Activated CD4-positive, alpha-beta T cell treated with anti-CD3 and anti-CD28 coated beads, Interleukin-2, amount 50 U/mL, for 1 hour (primary cell): ENCODE measurements at places on chromosomes 11 and 22.

- DNase-seq: no peak
These were observed 56.2 kb downstream of the SOX6 start for GRCh38 chr11:16299884-16300782.

- DNase-seq: peak; percentile 66
These were observed at the start of gene CD6 for GRCh38 chr11:60971520-60971919. Gene CD6, plus strand, starts transcription at chr11:60971680. Its CDS starts 186 bp downstream, at chr11:60971866.

DNA sequence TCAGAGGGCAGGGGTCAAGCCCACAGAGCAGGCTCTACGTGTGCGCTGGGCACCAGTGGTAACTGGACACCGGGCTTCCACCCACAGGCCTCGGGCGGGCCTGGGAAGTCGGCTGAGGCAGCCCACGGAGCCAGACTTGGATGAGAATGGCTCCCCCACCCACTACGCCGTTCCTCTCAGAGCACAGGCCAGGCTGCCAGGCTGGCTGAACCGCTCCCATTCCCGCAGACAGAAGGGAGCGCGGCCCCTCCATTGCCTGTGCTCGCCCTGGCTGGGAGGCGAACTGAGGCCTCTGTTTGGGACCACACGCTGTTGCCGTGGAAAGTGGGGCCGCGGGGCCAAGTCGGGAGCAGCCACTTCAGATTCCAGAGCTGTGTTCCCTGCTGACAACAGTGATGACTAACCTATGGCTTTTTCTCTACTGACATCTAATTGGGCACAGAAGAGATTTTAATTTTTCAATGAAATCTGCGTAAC lies 63.9 kb downstream of the MYH9 start:
- no peak for DNase-seq

DNA sequence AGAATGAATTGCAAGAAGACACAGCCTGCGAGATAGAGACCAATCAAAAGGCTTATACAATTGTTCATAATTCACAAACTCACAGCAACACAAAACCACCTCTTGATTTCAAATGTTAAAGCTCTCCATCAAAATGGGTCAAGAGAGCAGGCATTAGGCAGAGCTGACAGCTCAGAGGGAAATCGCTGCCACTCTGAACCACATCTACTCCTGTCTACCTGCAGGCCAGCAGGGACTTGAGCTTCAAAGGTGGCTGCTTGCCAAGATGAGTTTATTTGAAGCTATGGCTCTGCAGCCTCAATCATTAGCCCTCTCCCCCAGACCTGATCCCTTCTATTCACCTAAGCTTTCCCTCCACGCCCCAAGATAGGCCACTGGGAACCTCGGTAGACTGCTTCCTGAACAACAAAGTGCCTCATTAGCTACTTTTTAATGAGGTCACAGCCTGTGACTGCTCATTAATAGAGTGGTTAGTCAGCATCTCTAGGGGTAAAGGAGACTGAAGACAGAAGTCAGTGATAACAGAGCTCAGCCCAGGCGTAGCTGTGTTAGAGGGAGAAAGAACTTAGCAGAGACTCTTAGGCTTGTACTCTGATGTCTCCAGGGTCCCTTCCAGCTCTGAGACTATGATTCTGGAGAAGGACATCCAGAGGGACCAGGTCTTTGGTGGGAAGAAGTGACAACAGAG lies 21.2 kb upstream of the OR10A5 start:
- no peak for DNase-seq

DNA sequence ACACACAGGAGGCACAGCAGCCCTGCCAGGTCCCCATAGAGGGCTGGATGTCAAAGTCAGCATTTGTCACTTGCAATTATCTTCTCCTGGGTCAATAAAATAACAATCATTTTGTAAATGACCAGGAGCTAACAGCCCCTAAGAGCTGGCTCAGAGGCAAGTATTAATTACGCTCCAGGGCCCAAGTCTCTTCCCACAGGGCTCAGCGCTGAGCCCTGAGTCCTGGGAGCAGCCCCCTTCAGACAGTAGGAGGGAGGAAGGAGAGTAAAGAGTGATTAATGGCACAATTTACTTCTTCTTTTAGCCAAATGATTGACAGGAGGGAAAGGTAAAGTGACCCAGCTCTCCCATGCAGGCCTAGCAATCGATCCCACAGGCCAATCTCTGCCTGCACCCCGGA lies 99.0 kb upstream of the DRD2 start:
- DNase-seq: no peak

DNA sequence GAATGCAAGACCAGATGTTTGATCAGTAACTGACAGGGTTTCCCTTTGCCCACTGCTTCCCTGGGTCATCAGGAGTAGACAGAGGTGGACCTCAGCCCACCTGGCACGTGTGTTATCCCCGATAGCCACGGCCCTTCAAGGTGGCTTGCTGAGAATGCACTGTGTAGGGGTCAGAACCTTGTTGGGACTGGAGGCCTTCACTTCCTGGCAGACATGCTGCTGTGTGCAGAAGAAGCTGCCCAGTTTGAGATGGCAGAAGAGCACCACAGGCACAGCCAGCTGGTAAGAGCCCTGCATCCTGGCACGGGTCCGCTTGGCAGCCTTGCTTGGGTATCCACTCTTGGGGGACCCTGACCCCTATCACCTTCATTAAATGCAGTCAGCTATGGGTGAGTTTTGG lies 81.8 kb downstream of the SFI1 start:
- DNase-seq: no peak

DNA sequence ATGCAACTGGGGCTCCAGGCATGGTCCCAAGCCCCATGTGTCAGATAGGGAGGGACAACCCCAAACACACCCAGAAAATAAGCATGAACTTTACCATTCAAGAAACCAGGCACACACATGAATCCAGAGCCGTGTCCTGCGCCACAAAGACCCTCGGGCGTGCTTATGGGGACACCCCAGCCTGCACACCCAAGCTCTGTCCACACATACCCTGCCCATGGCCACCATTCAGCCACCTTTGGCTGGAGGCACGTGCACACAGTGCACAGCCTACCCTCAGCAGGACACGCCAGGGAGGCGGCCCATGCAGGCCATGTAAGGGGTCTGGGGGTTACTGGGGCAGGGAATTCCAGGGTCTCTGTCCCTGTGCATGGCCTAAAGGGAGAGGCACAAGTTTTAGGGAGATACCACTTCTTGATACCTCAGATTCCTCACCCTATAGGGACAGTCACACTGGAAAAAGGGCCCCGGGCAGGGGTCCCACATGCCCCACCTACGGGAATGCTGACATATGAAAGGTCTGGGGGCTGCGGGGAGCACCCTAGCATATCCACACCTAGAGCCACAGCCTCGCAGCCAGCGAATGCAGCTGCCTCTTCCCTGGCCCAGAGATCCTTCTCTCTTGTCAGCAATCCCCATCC lies 20.6 kb downstream of the PACSIN2 start:
- no peak for DNase-seq
